Calu3 (cell line): ENCODE measurements at places on chromosomes 4 and X. TPM values are rescaled to one million over a fixed set of nuclear protein-coding genes. Genes with fewer than 3 reads are reported as not detected.

The RPS6KA6 gene
- 3.0 and 3.8 TPM in 2 replicates for total RNA-seq

The ANAPC10 gene
- total RNA-seq = 14.1 and 20.4 TPM in 2 replicates

The SPINK2 gene
- not detected in 2 replicates for total RNA-seq

The RBM46 gene
- total RNA-seq = not detected in 2 replicates
